ENCODE measurements at places on chromosomes 1 and 21.

DNA sequence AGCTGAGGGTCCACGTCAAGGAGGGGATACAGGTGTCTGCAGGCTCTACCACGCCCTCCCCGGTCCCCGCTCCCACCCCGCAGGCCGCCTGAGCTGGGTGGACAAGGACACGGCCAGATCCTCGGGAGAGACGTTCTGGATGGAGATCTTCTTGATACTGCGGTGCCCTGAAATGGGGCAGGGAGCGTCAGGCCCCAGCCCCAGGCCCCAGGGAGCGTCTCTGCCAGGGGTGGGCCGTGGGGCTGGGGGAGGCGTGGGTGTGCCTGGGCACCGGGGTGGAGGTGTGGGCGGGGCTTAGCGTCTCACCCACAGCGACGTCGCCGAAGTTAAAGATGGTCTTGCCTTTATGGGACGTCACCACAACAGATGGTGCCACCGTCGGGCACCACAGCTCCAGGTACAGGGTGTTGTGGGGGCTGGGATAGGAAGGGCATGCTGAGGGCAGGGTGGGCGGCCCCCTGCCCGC, 7.3 kb upstream of the TMEM52 start:
- no peak for DNase-seq

- DNase-seq: no peak
Measured at GRCh38 chr1:206002160-206002559, 1.0 kb downstream of the RAB7B start.

GRCh38 chr1:165841582-165842017, 14.2 kb downstream of the UCK2 start:
- no peak for DNase-seq

DNA sequence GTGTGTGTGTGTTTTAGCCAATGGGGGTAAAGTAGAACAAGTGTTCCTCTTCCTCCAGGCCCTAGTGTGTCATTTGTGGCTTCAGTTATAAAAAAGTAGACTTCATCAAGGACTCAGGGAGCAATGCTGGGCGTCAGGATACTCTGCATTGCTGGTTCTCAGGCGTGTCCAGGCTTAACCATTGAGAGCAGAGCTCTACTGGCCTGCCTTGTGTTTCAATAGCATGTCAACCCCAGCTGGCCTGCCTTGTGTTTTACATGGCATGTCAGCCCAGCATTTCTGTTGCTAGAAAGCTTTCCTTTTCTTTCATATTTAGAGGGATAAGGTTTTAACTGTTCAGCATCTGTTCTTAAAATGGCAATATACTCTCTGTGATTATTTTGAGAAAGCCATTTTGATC, 117.6 kb upstream of the TMPRSS15 start:
- DNase-seq: no peak

DNA sequence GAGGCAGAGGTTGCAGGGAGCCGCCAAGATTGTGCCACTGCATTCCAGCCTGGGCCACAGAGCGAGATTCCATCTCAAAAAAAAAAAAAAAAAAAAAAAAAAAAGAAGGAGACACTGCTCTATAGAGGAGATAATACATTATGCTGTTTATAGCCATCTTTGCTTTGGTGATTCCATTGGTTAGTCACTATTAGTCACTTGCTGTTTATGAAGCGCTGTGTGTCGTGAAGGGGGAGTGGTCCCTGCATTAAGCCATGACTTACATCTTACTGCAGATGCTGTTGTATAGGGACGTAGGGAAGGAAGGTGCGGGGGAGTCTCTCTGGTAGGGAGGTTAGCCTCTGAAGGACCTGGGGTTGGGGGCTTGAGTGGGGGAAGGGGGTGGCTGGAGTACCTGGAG, 48.3 kb downstream of the HUNK start:
- DNase-seq: no peak
